ENCODE measurements at places on chromosomes 13 and 19.

DNA sequence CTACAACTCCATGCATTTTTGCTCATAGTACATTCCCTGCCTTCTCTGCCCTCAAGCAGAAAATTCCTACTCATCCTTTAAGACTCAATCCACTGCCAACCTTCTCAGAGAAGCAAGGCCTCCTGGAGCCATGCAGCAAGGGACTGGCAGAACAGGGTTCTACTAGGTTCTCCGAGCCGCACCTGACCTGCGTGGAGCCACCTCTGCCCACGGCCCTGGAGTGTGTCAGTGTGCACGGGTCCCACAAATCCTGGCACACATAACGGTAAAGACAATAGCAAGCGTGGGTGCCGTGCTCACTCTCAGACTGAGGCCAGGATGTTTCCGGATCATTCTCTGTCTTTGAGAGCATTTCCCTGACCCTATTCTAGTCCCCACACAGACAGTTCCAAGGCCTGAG, 30.0 kb downstream of the SOX1 start:
- DNase-seq, result no peak

GRCh38 chr19:408902-409515, at the start of gene C2CD4C:
Gene C2CD4C (minus strand): TSS chr19:409147. CDS start chr19:408361, 786 bp downstream.
- DNase-seq, result no peak

DNA sequence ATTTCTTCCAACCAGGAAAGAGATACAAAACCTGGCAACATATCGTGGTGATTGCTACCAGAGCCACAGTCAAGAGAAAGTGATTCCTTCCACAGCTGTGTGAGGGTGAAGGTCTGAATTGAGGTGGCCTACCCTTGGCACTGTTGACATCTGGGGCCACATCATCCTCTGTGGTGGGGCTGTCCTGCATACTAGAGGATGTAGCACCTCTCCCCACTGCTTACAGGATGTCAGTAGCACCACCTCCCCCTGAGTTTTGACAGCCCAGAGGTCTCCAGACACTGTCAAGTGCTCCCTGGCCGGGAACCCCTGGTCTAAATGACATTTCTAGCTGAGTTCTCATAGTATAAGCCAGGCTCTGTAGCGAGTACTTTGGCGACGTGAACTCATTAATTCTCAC, 15.5 kb downstream of the PTGER1 start:
- DNase-seq, result no peak

DNA sequence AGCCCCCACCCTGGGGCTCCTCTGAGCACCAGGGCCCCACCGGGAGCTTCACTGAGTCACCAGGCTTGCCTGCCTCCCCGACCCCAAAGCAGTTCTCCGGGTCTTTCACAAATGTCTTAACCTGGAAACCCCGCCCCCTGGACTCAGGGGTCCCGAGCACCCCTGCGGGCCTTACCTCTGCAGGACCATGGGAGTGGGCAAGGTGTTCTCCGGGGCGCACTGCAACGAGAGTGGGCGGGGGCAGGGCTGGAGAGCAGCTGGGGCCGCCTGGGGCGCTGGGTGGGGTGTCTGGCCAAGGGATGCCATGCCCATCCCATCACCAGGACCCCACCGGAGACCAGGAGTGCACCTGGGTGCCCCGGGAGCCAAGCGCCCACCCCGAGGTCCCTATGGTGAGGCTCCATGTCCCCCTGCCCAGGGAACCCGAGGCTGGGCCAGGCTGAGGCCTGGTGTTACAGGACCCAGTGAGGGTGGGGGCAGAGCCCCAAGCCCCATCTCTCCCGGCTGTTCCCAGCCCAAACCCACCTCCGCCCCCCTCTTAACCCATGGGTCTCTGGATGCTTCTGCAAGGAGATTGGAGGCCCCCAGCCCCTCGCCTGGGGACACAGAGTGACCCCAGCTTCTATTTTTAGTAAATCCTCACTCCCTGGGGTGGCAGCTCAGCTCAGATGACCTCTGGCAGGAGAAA, 10.9 kb downstream of the MKNK2 start:
- DNase-seq, result no peak

DNA sequence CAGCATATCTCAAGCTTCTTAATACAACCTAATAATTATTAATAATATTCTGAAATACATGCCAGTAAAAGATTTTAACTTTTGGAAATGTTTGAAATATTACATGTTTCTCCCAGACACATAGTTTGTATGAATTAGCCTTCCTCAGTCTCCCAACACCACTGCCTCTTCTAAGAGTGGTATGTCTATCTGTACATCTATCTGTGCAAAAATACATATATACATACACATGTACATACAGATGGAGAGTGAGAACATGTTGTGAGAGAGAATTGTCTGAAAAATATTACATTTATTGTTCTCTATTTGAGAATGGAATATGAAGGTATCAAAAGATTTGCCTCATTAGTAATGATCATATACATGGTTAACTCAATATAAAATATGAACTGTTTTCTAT, 1567.2 kb upstream of the PRR20A start:
- no peak for DNase-seq

GRCh38 chr13:113836768-113837559, 26.9 kb downstream of the GAS6 start:
- DNase-seq, result no peak

DNA sequence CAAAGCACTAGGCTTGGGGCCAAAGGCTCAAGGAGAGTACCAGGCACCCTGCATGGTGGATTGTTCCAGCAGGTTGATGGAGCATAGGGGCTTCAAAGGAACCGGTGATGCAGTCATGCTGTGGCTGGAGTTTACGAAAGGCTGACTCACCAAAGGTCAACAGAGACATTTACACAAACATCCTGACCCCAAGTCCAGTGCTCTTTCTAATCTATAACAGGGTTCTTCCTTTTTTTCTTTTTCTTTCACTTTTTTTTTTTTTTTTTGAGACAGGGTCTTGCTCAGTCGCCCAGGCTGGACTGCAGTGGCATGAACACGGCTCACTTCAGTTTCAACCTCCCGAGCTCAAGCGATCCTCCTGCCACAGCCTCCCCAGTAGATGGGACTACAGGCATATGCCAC, 35.6 kb upstream of the TPTE2 start:
- no peak for DNase-seq

GRCh38 chr13:20869540-20869939, 33.0 kb downstream of the XPO4 start:
- no peak for DNase-seq

DNA sequence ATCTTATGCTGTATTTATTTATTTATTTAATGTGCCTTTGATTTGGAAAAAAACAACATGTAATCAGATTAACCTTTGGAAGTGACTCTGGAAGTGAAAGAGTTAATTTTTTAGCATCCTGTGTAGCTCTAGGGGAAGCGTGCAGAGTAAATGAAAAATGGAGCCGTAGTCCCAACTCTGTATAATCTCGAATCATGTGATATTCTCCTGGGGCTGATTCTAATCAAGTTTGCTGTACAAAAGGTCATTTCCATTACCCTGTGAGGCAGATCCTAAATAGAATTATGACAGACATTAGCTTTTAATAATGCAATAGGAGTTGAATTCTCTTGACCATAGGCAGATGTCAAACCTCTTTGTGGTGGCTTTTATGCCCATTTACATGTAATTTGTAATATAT, 238.6 kb upstream of the CSNK1A1L start:
- no peak for DNase-seq

DNA sequence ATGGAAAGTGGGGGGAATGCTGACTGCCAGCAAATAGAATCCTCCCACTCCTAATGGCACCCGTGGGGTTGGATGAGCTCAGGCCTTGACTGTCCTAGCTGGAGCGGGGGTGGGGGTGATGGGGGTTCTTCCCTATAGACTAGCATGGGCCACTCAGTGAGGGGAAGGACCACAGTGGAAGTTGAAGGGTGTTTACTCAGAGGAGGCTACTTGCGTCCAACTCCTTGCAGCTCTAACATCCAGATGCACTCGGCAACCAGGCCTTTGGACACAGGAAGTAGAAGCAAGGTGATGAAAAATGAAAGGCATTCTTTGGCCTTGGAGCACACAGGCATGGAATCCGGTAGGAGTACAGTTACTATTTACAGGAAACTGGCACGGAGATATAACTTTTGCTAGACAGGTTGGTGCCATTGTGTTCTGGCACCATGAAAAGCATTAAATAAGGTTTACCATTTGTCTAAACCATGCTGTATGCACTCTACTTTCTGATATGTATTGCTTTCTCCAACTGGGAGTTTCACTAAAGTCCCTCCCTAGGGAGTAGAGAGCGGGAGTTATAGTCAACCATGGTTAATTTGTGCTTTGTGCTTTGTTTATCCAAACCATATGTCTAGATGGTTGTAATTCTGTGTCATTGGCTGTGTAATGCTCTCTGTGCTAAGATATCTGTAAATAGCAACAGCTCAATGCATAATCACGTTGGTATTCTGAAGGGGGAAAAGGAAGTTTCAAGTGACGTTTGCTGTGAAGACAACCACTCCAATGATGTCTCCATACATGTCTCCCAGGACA, 125.3 kb downstream of the TSHZ3 start:
- no peak for DNase-seq

GRCh38 chr13:50691681-50692263, 151.7 kb downstream of the DLEU7 start:
- no peak for DNase-seq

GRCh38 chr13:24541127-24541475, 28.5 kb upstream of the PARP4 start:
- no peak for DNase-seq

DNA sequence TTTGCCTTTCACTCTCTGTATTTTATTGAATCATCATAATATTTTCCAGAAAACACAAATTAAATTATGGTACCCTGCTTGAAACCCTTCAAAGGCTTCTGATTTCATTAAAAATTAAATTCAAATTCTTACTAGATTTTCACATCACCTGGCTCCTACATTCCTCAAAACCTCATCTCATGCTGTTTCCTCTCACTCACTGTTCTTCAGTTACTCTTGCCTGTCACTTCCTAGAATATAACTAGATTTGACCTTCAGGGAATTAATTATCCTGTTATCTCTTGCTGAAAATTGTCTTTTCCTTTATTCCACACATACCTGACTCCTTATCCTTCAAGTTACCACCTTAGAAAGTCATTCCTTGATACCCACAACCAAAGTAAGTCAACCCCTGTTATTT, 2294.7 kb downstream of the PCDH9 start:
- no peak for DNase-seq

DNA sequence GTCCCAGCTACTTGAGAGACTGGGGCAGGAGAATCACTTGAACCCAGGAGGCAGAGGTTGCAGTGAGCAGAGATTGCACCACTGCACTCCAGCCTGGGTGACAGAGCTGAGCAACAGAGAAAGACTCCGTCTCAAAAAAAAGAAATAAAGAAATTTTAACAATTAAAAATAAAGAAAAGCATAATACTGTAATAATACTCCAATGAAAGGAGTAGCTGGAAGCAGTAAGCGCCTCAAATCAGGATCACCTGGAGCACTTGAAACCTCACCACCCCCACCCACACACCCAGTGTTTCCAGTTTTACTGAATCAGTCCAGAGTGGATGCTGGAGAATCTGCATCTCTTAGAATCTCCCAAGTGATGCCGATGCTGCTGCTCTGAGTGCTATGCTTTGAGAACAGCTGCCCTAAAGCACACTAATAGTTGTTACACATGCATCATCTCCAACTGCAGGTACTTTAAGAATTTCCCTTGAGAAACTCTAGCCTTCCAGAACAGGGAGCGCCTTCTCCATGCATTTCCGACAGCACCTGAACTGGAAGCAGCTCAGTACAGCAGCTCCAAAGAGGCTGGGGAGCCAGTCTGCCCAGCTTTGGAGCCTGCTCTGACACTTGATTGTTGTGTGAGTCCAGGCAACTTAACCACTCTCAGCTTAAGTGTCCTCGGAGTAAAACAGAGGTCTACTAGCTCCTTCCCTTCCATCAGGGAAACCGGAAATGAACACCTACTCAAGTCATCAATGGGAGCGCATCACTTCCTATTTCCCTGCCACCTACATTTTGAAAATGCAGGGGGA, 2.9 kb downstream of the ABCC4 start:
- DNase-seq, result no peak

DNA sequence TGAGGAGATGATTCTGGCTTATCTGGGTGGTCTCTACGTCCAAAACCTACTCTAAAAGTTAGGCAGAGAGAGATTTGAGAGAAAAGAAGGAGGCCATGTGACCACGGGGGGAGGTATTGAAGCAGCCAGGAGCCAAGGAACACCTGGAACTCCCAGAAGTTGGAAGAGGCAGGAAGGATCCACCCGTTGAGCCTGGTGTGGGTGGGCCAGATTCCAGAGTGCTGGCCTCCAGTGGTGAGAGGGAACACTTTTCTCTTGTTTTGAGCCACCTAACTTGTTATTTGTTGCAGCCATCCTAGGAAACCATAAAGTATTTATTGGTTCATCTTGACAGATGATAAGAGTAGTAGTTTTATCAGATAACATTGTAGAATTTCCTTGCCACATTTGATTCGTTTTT, 396.9 kb downstream of the MYO16 start:
- no peak for DNase-seq

DNA sequence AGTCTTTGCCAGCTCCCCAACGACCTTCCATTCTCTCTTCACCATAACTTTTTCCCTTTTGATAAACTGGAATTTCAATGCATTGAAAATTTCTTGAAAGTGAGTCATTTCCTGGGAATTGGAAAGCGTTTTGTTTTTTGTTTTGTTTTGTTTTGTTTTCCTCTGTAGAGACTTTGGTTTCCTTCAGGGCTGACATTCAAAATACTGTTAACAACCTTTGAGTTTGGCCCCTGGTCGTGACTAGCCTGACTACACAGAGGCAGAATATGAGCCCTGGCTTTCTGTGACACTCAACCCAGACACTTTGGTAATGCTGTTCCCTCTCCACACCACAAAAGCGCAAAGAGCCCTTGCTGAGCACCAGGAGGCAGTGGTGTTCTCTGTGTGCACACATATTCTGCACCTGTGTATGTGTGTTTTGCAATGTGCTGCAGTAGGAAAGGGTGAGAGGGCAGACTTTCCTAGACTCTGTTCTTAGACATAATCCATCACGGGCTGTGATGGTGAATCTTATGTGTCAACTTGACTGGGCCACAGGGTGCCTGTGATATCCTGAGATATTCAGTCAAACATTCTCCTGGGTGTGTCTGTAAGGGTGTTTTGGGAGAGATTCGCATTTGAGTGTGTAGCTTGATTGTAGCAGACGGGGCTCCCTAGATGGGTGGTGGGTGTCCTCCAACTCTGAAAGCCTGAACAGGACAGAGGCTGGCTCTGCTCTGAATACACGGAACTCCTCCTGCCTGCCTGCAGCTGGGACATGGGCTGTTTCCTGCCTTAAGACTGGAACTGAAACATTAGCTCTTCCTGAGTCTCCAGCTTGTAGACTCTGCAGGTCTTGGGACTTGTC, 29.5 kb upstream of the ANKRD10 start:
- no peak for DNase-seq

Measured in NCI-H2081 treated with DMSO at 0.1 percent for 48 hours (cell line).